ENCODE measurements at places on chromosomes 1 and 21. TPM values are rescaled to one million over a fixed set of nuclear protein-coding genes. Genes with fewer than 3 reads are reported as not detected.

DNA sequence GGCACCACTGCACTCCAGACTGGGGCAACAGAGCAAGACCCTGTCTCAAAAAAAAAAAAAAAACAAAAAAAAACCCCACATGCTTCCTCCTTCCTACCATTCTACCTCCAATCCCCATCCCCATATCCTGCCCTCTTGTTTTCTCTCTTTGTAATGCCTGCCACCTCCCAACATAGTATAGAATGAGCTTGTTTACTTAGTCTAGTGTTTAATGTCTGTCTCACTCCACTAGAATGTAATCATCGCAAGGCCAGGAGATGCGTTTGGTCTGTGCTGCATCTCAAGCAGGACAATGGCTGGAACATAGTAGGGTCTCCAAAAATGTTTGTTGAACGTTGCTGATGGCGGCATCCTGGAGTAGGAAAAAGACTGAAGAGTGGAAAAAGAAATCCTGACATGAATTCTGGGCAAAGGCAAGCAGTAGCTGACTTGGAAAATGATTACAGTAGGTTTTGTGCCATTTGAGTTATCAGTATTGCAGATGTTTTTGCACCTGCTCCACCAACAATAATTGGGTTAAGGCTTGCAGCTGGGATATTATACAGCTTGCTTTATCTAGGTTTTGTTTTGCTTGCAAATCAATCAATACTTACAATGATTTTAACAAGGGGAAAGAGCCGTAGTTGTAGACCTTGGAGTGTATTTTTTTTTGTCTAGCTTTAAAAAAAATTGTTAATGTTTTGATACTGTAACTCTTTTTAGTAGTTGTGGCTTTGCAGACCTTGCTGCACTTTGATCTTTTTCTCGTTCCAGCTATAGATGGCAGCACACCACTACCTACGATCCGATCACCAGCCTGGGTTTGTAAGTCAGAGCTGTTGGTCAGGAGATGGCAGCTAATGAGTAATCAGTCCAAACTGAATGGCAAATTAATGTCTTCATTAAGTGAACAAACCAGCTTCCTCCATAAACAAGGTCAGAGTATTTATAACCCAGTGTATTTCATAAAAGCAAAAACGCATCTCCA, 62.4 kb downstream of the BACH1 start:
- DNase-seq, result no peak
- H3K27ac ChIP-seq, result no peak overlapping the region
- H3K27me3 ChIP-seq, result no peaks in the 10 kb centered on the region
- no peak overlapping the region for H3K4me3 ChIP-seq
- no peaks in the 10 kb centered on the region for H3K36me3 ChIP-seq

DNA sequence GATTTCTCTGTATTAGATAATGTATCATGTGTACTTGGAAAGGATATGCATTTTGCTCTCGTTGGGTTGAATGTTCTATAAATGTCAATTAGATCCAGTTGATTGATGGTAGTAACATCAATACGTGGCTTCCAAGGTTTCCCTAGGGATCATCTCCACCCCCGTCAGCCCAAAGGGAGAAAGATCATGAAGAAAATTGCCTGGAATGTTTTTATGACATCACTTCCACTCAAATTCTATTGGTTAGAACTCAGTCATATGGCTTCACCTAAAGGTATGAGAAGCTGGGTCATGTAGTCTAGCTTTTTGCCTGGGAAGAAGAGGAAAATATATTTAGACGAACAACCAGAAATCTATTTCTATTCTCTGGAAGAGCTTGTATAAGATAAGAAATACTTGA, at the start of gene C1orf185:
Gene C1orf185 (plus strand): TSS at position 253 of the 400 bp plus-strand sequence. CDS start 6 bp downstream, at position 259.
- H3K36me3 ChIP-seq, result no peaks in the 10 kb centered on the region
- H3K27ac ChIP-seq, result no peak within 1 kb of the TSS
- no peaks in the 10 kb centered on the region for H3K27me3 ChIP-seq
- no peak for DNase-seq
- H3K4me1 ChIP-seq, result no peaks in the 10 kb centered on the region

DNA sequence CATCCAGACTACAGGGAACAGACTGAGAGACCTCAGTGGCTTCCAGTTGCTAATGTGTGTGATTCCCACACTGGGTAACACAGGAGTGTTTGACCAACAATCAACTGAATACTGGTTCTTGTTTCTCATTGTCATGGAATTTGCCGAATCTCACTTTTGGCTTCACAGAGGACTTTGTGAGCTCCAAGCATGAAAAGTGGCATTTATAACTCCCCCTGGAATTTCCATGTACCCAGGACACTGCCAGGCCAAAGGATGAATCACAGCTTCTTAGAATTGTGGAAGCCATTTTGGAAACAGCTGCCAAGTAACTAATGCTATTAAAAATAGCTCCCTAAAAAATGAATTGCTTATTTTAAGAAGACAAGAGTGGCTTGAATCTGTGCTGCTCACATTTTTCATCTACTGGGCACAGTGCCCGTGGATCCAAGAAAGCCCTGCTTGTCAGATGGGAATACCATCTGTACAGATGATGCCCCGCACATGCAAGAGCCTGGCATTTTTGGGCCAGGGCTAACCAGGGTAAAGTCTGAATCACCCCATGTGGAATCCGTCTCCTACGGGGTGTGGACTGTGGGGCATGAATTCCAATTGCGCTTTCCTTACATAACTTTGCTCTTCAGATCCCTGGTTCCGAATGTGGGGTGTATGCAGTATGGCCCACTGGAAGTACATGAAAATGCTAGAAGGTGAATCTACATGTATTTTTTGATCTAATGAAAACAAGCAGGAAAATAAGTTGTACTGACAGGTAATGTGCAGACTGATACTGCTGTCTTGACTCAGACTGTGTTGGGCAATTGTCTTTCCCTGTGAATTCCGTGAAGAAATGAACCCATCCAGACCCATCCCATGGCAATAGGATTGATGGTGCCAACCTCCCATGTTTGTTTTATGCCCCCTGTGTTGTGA, 487.3 kb downstream of the SIPA1L2 start:
- peak overlapping the region; percentile 80 for H3K27ac ChIP-seq
- H3K36me3 ChIP-seq, result no peaks in the 10 kb centered on the region
- H3K4me3 ChIP-seq, result no peak overlapping the region
- peak; percentile 12 for DNase-seq

Gene FUCA1
- total RNA-seq, result 39.1 TPM

DNA sequence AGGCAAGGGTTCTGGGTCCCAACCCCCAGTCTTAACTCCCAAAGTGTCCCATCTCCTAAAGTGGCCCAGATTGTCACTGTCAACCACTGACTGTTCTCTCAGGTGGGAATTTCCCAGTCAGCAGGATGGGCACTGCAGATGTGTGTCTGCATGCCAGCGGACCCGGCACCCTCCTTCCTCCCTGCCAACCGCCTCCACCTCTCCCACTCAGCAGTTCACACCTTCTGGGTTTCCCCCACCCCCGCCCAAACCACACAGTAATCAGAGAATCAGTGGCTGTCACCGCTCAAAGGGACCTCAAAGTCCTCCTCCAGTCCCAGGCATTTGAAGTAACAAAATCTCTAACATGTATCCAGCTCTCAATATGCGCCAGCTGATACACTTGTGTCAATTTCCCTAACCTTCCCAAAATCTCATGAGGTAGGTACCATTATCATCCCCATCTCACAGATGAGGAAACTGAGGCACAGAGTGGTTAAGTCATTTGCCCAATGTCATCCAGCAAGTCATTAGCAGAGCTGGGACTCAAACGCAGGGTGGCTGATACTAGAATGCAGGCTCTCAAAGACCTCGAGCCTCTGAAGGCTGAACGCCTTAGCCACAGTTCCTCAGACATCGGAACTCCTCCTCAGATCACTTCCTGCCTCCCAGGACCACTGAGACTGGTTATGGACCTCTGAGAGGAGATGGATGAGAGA, 4.8 kb downstream of the RUNX3 start:
- no peak overlapping the region for H3K4me3 ChIP-seq
- no peak overlapping the region for H3K27ac ChIP-seq

Measured in spinal cord (tissue), 10 donors.